Cardiac septum (tissue), 1 donor: ENCODE measurements at places on chromosomes 4 and X. TPM values are rescaled to one million over a fixed set of nuclear protein-coding genes. Genes with fewer than 3 reads are reported as not detected.

PAGE4 gene
- not detected for total RNA-seq

SLC10A7 gene
- 5.0 TPM for total RNA-seq

- no peak for DNase-seq
Measured at GRCh38 chr4:32261196-32261595, 1541.0 kb downstream of the PCDH7 start.

- DNase-seq, result no peak
Measured at GRCh38 chr4:105147016-105147552, 408 bp downstream of the TET2 start.

GRCh38 chr4:48602222-48602621 lies 112.2 kb downstream of the ZAR1 start:
- DNase-seq, result no peak

TMEM144 gene
- 14.6 TPM for total RNA-seq

DNA sequence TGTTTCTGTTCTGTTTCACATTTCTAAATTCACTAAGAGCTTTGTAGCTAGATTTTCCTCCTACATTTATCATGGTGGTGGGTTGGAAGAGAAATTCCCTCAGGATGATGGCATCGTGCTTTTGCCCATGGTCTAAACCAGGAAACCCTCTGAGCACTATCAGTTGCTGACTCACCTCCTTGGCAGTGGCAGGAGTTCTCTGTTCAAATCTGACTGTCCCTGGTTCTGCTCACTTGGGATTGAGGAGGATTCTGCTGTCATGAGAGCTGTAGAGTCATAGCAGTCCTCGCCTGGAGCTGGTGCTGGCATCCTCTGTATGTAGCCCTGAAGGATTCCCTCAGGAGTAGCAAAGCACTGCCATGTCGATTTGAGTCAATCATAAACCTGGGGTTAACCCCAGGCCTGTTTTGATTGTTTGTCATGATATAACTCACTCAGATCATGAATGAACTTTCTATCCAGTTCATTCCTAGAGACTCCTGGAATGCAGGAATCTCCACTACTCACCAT lies 9.4 kb downstream of the TEX13A start:
- DNase-seq, result no peak

CABS1 gene
- not detected for total RNA-seq

- no peak for DNase-seq
Measured at GRCh38 chr4:94714365-94715160, 43.2 kb upstream of the BMPR1B start.

- no peak for DNase-seq
Measured at GRCh38 chr4:181845617-181846016, 397.6 kb upstream of the TENM3 start.

DNA sequence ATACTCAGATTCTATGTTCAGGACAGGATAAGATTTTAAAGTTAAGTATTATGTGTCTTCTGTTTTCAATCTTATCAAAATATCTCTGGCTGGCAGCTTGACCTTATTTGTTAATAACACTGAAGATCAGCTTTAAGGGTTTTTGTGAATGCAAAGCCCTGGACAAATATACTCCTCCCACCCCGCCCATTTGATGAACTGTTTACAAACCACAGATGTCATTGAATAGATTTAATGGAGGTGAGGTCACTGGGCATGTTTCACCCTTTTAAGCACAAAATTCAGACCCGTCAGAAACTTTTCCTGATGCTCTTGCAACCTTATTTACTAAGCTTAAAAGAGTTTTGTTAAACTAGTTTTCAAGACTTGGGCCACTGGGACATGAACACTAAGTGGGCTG lies 10.1 kb upstream of the CXCL8 start:
- no peak for DNase-seq

- DNase-seq, result no peak
Measured at GRCh38 chrX:19372170-19372546, 28.4 kb downstream of the PDHA1 start.

DNA sequence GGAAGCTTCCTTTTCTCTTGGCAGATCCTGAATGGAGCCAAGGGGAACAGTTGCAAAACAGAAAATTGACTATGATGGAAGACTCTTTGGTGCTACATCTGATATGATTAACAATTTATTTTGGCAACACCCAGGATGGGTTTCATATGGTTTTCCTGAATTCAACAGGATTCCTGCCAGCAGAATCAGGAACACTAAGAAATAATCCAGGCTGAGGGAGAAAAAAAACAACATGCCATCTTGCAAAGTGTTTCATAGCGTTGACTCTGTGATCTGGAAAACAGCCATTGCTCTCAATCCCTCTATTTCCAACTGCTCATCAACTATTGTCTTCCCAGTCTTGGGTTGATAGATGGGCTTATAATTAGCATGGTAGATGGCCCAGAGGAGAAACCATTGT lies 303.8 kb upstream of the KLF3 start:
- DNase-seq, result no peak

GRCh38 chr4:142886566-142886965 lies 40.5 kb upstream of the INPP4B start:
- DNase-seq, result no peak

RBPJ gene
- total RNA-seq, result 38.2 TPM

- no peak for DNase-seq
Measured at GRCh38 chr4:72577211-72577610, 8.2 kb upstream of the ADAMTS3 start.

TMPRSS11D gene
- total RNA-seq, result not detected

GRCh38 chrX:56762707-56763555 lies 33.9 kb downstream of the NBDY start:
- DNase-seq, result no peak

DNA sequence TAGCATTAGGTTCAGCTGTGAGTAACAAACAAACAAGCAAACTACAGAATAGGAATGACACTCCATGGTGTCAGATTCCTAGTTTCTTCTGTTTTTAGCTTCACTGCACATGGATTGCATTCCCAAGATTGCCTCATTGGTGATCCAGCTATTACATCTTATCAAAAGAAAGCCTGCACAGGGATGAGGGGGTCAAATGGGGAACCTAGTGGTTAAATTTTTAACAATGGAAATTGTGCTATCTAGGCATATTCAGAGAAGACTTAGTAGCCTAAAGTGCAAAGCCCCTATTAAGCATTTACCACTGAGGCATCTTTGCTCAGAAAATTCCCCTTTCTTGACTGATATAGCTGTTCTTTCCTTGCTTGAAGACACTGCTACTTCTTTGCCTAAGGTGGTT lies 3.9 kb upstream of the TTC29 start:
- DNase-seq, result no peak

DNA sequence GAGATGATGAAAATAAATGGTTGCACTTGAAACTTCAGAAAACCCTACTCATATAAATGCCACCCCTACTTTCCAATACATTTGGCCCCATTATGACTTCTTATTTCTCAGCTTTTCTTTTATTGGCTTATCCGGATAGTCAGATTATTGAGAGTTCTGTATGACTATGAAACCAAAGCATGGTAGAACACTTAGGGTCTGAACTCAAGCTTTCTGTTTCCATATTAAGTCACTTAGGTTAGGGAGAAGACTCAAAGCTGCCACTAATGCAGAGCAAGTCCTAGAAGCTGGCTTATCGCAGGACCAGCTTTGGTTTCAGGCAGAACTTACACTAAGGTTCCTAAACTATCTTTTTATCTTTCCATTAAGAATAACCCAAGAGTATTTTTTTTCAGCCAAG lies 229.9 kb upstream of the CPEB2 start:
- DNase-seq, result no peak

DNA sequence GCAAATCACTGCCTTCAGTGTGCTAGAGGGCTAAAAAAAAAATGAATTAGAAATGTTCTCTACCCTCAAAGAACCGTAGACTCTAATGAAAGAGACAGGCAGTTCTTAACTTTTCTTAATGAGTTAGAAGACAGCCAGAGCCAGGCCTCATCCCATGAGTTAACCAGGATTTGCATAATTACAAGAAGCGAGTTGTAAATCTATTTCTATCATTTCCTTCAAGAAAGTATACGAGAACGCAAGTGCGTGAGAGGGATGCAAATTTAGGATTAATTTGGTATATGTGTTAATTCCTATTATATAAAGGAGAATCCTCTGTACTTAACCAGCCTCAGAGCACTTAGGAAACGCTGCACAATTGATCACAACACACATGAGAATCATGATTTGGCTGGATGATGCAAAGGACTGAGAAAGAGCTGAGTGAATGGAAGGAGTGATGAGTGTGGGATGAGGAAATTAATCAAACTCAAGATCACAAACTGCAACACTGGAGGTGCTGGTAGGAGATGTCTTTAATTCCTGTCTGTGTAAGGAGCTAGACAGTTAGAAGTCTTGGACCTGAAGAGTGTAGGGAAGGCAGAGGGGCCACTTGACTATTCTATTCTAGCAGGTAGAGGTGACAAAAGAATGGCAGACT lies 157.2 kb downstream of the ATP10D start:
- DNase-seq, result no peak

GRCh38 chrX:41167888-41168287 lies 82.6 kb downstream of the USP9X start:
- no peak for DNase-seq

- DNase-seq, result no peak
Measured at GRCh38 chr4:157564771-157565170, 344.2 kb downstream of the GRIA2 start.

DNA sequence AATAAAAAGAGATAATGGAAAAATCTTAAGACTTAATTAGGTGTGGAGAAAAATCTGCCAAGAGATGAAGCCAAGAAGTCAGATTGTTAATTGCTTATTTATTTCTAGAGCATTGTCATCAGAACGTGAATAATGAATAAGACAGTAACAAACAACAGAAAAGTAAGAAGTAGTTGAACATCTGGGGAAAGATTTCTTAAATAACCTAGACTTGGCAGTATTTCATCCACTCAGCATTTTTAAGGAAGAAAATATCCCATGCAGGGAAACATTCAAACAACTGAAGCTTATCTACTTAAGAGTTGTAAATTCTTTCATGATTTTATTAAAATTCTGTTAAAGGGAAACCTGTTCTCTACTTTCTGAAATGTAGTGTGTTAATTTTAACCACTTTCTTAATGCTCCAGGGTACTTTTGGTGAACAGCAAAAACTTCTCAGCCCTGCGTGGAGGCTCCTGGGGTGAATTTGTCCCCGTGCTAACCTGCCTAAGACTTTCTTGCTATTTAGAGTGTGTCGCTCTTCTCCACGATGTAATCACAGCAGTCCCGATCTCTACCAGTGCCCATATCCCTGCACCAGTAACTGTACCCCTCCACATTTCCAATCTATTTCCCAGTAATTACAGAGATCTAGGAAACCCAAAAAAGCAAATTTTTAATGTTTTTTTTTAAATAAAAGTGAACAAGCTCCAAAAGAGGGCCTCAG lies 124.6 kb downstream of the CORIN start:
- no peak for DNase-seq

- no peak for DNase-seq
Measured at GRCh38 chr4:159400558-159401225, 297.8 kb downstream of the RAPGEF2 start.

RAB41 gene
- not detected for total RNA-seq

DNA sequence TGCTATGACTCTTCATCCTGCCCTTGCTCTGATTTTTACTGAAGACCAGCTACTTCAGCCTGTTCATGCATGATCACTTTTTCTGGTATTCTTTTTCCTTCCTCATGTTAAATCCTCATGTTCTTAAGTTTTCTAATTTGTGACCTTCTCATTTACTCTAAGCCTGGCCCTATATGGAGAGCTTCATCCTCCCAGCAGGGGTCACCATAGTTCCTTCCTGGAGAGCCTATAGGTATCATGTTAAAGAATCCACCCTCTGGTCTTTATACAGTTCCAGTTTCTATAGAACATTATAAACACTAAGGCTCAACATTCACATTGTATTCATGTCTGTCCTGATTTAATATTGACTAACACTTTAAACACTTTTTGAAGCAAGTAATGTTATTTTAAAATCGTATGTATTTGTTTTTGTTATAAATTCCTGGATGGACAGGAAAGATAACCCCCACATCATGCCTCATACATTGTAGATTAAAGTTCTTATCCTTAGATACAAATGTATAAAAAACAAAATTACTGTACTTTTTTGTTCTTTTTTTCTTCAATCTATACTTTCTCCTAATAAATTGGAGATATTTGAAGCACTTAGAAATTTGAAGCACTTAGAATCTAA lies 53.8 kb upstream of the OTUD4 start:
- DNase-seq, result no peak

TRIM61 gene
- 1.5 TPM for total RNA-seq

DNA sequence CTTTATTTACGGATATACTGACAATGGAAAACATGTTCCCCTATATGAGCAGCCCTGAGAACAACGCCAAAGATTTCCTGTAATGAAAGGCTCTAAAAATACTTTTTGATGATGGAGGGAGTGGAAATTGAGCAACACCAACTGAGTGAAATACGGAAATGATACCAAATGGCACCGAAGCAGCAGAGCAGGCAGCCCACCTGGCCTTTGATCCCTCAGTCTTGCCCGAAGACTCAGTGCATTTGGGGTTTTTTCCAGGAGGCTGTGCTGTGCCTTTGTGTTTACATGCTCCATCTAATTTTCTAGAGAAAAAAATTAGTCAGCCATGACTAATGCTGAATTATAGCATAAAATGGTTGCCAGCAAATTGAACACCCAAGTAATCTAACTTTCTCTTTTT lies 169.9 kb upstream of the RBPJ start:
- no peak for DNase-seq

LIN54 gene
- 7.4 TPM for total RNA-seq

DNA sequence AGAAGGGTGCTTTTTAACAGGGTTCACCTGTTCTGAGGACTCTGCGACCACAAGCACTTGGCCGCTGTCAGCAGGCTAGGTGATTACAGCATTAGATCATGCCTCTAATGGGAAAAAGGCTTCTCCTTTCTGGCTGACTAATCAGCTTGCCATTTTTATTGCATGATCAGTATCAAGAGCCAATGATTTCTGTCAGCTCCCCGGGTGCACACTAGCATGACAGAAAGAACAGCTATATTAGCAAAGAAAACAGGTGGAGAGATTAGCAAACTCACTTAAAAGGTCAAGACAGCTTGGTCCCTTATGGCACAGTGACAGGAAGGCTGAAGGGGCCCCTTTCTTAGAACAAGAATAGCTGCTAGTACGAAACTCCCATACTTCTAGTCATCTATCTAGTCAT lies 170.0 kb downstream of the SMIM20 start:
- DNase-seq, result no peak

OTUD5 gene
- 29.1 TPM for total RNA-seq

DNA sequence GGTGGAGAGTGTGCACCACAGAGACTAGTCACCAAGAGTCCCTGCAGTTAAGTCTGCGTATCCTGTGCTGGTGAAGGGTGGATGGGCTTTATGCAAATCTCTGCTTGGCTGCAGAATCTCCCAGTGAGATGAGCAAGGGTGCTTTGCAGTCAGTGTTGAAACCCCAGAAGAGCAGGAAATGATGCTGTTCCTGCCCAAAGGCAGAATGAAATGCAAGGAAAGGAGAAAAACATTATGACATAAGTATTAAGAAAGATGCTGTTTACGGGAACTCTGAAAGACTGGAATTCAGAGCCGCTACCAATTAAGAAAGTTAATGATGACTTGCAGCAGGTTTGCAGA lies 25.4 kb upstream of the ACSL1 start:
- no peak for DNase-seq
